ENCODE measurements at places on chromosomes 4 and X.

DNA sequence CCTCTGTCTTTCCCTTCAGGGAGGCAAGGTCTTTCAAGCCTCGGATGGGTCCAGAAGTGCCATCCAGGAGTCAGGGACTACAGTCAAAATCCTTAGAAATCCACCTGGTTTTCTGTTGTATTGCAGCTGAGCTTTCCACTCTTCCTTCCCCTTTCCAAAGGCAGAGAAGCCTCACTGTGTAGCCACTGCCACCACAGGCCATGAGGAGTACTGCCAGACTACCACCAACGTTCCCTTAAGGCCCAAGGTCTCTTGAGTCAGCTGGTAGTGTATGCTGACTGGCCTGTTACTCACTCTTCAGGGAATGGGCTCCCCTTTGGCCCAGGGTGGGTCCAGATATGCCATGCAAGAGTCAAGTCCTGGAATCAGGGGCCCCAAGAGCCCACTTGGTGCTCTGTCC is 1454.1 kb downstream of the PCDH19 start:
- no peak for DNase-seq

DNA sequence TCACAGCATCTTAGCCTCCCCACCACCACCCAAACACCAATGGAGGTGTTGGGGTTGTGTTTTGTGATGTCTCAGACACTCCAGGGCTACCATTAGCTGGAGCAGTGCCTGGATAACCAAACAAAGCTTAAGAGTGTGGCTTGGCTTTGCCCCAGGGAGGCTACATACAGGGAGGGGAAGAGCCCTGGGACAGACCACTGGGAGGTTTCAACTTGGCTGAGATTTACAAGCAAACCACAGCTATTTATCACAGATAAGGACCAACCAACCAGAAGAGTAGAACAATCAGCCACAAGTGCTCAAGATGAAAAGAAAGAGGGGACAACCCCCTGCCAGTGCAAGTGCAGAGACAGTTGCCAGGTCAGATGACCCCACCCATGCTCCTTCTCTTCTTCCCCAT is 24.1 kb downstream of the SOX3 start:
- DNase-seq, result no peak

- DNase-seq, result peak; percentile 44
These were observed at the start of gene SLC25A5 for GRCh38 chrX:119467842-119468550. TSS of gene SLC25A5 (plus strand) at chrX:119468444. CDS start at chrX:119468516, 72 bp downstream.

DNA sequence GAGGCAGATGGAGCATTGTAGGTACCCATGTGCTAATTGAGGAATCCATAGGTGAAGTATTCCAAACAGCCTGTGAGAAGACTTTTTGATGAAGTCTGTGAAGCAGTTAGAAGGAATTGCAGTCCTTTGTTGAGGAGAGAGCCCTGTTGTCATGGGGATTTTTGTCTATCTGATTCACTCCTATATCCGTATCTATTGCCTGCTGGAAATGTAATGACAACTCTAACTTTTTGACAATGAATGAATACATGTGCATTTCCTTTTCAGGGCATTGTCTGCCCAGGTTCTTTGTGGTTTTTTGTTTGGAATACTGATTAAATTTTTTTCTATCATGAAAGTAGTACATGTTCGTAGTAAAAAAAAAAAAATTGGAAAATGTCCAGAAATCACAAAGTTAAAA is 31.1 kb downstream of the STK32B start:
- DNase-seq, result no peak

GRCh38 chrX:110000847-110001713 is 1.8 kb upstream of the TMEM164 start:
- DNase-seq, result no peak

GRCh38 chr4:75434105-75434504 is 80.1 kb downstream of the RCHY1 start:
- DNase-seq, result no peak

All from LNCaP clone FGC (cell line).